ENCODE measurements at places on chromosomes 16 and 17.

DNA sequence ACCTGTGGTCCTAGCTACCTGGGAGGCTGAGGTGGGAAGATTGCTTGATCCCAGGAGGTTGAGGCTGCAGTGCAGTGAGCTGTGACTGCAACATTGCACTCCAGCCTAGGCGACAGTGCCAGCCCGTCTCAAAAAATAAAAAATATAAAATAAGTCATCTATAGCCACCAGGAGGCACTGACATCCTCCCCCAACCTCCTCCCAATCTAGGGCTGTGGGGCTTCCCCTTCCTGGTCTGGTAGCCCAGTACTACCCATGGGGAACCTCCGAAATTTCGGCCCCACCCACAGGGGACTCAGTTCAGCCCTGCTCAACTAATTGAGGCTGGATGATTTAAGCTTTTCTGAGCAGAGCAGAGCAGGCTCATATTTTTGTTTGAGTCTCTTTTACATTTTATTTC lies 3.2 kb downstream of the ZSCAN10 start:
- DNase-seq: peak; percentile 33

DNA sequence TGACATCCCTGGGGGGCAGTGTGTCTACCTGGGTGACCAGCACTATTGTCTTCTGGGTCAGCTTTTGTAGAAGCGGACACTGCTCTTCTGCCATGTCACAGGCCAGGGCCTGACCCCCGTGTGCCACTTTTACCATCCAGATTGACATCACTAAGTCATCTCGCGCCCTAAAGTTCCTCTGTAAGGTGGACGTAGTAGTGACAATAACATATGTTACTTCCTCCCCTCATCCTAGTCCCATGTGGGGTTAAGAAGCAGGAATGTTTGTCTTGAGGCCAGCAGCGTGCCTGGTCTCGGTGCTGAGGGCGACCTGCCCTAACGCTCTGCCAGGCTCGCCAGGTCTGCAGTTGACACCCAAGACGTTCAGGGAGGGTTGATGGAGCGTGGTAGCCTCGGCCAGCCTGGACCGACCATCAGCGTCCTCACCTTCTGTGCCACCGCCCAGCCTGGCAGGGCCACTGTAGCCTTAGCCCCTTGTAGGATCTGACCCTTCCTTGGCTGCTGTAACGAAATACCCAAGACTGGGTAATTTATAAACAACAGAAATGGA lies 20.7 kb downstream of the GAA start:
- DNase-seq: no peak

- peak; percentile 93 for DNase-seq
Observed at GRCh38 chr16:68257251-68257905, 6.9 kb upstream of the SLC7A6 start.

DNA sequence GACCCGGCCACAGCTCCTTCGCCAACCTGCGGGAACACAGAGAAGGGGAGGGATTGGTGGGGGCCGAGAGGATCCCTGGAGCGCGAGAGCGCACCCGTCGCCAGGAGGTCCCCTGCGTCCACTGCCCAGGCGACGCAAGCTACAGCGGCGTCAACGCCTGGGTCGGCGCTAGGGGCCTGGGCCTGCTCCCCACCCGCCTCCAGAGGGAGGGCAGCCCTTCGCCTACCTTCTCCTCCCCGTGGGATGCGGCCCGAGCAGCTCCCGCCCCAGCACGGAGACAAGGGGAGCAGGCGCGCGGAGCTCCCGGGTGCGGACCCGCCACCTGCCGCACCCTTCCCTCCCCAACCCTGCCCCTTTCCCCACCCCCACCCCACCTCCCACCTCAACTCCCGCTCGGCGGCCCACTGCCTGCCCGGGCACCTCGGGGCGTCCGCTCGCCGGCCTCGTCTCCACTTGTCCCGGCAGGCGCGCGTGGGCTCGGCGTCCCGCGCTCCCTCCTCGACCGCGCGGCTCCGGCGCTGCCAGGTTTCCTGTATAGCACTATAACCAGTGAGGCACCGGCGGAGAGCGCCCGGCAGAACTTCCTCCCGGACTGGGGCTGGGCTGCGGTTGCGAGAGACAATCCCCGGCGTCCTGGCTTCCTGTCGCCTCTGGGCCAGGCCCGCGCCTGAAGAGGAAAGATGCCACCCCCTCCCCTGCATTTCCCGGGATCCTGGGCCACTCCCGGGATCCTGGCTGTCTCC lies 119.1 kb upstream of the SMURF2 start:
- DNase-seq: peak; percentile 73

- DNase-seq: peak; percentile 86
Observed at GRCh38 chr17:73720187-73720834, 76.1 kb upstream of the SDK2 start.

GRCh38 chr17:77354420-77354669 lies 213.6 kb downstream of the SEC14L1 start:
- no peak for DNase-seq

DNA sequence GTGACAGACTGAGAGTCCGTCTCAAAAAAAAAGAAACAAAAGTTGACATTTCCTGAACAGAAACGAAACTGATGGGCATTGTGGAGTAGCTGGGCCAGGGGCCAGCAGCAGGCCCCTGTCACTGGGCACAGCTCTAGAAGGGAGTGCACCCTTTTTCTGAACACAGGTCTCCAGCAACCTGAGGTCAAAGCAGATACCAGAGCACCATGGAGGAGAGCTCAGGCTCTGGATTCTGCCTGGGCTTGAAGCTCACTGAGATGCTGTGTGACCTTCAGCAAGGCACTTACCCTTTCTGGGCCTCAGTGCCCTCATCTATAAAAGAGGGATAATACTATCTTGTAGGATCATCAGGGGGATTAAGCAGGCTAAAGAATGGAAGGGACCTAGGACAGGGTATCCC lies 5.0 kb downstream of the SBK1 start:
- no peak for DNase-seq

GRCh38 chr17:44990994-44991393 lies 22.9 kb upstream of the C1QL1 start:
- peak; percentile 56 for DNase-seq

GRCh38 chr17:70808596-70808995 lies 639.3 kb downstream of the KCNJ2 start:
- DNase-seq: peak; percentile 71

GRCh38 chr17:47873200-47874090 lies 22.5 kb upstream of the SP6 start:
- DNase-seq: no peak

DNA sequence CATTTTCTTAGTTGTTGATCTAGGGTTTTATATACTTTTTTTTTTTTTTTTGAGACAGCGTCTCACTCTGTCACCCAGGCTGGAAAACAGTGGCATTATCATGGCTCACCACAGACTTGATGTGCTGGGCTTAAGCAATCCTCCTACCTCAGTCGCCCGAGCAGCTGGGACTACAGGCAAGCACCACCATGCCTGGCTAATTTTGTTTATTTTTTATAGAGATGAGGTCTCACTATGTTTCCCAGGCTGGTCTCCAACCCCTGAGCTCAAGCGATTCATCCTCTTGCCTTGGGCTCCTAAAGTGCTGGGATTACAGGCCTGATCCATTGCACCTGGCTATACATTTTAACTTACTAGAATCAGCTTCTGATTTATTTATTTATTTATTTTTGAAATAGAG lies 34.2 kb upstream of the ATP2A3 start:
- no peak for DNase-seq

DNA sequence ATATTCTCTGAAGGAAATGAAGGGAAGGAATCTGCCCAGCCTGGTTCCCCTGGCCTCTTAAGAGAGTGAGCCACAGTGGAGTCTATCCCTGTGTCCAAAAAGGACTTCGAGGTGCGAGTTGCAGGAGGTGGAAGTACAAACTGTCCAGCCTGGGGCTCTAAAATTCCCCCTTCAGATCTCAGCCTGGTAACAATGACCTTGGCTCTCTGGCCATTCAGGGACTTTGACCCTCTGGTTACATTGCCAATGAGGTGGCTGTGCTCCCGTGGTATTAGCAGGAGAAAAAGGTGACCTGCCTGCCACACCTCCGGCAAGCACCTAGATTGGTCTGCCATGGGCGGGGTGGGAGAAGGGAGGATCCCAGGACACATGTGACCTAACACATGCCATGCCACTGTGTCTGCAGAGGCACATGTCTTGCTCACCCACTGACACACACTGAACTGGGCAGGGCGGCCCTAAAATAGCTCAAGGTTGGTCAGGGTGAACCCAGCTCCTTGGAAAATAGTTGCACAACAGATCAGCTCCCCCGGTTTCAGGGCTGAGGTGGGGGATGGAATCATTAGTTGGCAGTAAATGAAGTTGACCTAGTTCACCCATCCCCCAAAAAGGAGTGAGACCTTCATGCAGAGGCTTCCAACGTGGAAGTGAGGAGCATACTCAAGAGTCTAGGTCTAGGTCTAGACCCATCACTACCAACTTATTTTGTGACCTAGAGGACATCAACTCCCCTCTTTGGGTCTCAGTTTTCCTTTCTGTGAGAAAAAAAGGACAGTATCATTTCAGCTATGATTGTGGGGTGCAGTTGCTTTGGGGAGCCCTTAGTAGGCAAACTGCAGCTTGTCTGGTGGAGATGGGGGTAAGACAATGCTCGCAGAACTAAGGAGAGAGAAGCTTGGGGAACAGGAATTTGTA lies 2.2 kb downstream of the NR1D1 start:
- peak; percentile 33 for DNase-seq
